Muscle of leg (tissue), 16 donors: ENCODE measurements at places on chromosomes 2 and 18. TPM values are rescaled to one million over a fixed set of nuclear protein-coding genes. Genes with fewer than 3 reads are reported as not detected.

GRCh38 chr2:145203891-145204290 is 684.0 kb upstream of the ZEB2 start:
- no peak overlapping the region for H3K27ac ChIP-seq
- no peaks in the 10 kb centered on the region for H3K4me1 ChIP-seq
- DNase-seq = peak; percentile 40
- no peaks in the 10 kb centered on the region for H3K27me3 ChIP-seq

DNA sequence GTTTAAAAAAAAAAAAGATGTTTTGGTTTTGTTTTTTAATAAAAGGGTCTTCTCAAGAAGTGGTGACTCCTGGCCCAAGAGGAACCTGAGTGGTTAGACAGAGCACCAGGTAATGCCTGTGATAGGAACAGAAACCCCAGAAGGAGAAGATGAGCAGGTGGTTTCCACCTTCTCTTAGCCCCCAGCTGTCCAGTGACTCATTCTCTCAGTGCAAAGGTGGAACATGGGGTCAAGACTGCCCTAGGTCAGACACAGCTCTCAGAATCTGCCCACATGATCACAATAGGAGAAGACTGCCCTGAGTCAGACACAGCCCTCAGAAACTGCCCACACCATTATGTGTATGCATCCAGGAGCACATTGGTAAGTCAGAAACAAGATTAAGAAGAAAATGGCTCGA is 61.8 kb downstream of the TBC1D8 start:
- H3K27me3 ChIP-seq = no peaks in the 10 kb centered on the region
- no peak overlapping the region for H3K27ac ChIP-seq
- no peaks in the 10 kb centered on the region for H3K4me1 ChIP-seq

The SIX2 gene
- 18.5 TPM for polyA plus RNA-seq

The TRPM8 gene
- 0.21 TPM for polyA plus RNA-seq

GRCh38 chr2:72936660-72937355 is 19.5 kb downstream of the EMX1 start:
- peaks cover 4% of the 10 kb centered on the region for H3K4me1 ChIP-seq
- peaks cover 42% of the 10 kb centered on the region for H3K27me3 ChIP-seq
- no peak for DNase-seq
- H3K27ac ChIP-seq = no peak overlapping the region
- H3K4me3 ChIP-seq = no peak overlapping the region

DNA sequence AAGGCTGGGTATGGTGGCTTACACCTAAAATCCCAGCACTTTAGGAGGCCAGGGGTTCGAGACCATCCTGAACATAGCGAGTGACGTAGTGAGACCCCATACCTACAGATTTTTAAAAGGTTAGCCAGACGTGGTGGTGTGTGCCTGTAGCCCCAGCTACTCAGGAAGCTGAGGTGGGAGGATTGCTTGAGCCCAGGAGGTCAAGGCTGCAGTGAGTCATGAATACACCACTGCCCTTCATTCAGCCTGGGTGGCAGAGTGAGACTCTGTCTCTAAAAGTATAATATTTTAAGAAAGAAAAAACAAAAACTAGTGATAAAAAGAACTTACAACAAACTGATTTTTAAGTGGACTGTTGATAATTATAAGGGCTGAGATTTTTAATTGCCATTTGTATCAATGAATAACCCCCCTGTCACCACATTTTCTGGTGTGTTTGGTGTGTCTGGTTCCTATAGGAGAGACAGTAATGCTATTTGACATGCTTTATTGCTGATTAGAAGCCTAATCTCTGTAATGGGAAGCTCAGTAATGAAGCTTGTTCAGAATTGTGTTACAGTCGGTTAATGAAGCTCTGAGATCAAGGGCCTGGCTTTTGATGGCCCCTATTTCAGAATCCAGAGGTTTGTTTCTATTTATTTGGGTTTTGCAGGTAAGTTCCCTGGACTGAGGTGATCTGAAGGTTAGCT is 147.0 kb downstream of the NEDD4L start:
- H3K4me1 ChIP-seq = peaks cover 27% of the 10 kb centered on the region
- peaks cover 6% of the 10 kb centered on the region for H3K27me3 ChIP-seq
- H3K27ac ChIP-seq = no peak overlapping the region
- DNase-seq = no peak

GRCh38 chr2:128473175-128474035 is 154.7 kb upstream of the HS6ST1 start:
- no peaks in the 10 kb centered on the region for H3K36me3 ChIP-seq
- peaks cover 2% of the 10 kb centered on the region for H3K27me3 ChIP-seq
- peaks cover 28% of the 10 kb centered on the region for H3K4me1 ChIP-seq
- H3K4me3 ChIP-seq = peak overlapping the region; percentile 14
- DNase-seq = peak; percentile 98

- no peak overlapping the region for H3K4me3 ChIP-seq
- no peaks in the 10 kb centered on the region for H3K36me3 ChIP-seq
- H3K27ac ChIP-seq = no peak overlapping the region
- H3K27me3 ChIP-seq = no peaks in the 10 kb centered on the region
- DNase-seq = no peak
- H3K4me1 ChIP-seq = no peaks in the 10 kb centered on the region
Observed at GRCh38 chr2:212649646-212650045, 111.0 kb upstream of the ERBB4 start.

The SLC4A3 gene
- polyA plus RNA-seq = 12.0 TPM

The DNAH7 gene
- 0.44 TPM for polyA plus RNA-seq

- H3K4me3 ChIP-seq = no peak overlapping the region
- DNase-seq = no peak
- H3K4me1 ChIP-seq = peaks cover 22% of the 10 kb centered on the region
- peaks cover 39% of the 10 kb centered on the region for H3K27me3 ChIP-seq
- no peak overlapping the region for H3K27ac ChIP-seq
Observed at GRCh38 chr18:32769071-32769585, 3.7 kb downstream of the KLHL14 start.

The SLC11A1 gene
- 0.34 TPM for polyA plus RNA-seq

The IHH gene
- not detected for polyA plus RNA-seq

DNA sequence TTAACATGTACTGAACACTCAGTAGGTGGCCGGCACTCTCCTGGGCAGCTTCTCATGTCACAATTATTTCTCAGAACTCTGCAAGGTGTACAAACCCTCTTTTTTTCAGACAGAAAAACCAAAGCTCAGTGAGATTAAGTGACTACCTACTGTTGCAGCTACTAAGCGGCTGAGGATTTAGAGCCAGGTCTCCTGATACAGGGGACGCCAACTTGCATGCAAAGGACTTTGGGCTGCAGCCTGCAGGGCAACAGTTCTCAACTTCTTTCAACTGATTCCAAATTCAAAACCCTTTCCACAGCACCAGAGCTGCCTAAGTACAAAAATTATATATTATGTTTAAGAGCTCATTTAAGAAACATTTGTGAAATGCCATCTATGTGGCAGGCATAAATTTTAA is 177.6 kb downstream of the SUCLG1 start:
- DNase-seq = no peak
- H3K4me1 ChIP-seq = no peaks in the 10 kb centered on the region
- no peak overlapping the region for H3K27ac ChIP-seq
- H3K36me3 ChIP-seq = no peaks in the 10 kb centered on the region
- H3K4me3 ChIP-seq = no peak overlapping the region
- H3K27me3 ChIP-seq = no peaks in the 10 kb centered on the region

DNA sequence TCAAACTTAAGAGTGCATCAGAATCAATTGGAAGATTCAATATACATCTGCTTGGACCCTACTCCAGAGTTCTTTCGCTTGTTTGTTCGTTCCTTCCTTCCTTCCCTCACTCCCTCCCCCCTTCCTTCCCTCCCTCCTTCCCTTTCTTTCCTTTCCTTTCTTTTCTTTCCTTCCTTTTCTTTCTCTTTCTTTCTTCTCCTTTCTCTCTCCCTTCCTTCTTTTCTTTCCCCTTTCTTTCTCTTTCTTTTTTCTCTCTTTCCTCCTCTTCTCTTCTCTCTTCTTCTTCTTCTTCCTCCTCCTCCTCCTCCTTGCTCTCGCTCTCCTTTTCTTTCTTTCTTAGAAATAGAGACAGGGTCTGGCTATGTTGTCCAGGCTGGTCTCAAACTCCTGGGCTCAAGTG is 45.9 kb downstream of the MTHFD2 start:
- H3K27me3 ChIP-seq = no peaks in the 10 kb centered on the region
- no peaks in the 10 kb centered on the region for H3K4me1 ChIP-seq
- H3K36me3 ChIP-seq = no peaks in the 10 kb centered on the region
- no peak overlapping the region for H3K27ac ChIP-seq
- no peak overlapping the region for H3K4me3 ChIP-seq

The LRRC30 gene
- polyA plus RNA-seq = 5.2 TPM

DNA sequence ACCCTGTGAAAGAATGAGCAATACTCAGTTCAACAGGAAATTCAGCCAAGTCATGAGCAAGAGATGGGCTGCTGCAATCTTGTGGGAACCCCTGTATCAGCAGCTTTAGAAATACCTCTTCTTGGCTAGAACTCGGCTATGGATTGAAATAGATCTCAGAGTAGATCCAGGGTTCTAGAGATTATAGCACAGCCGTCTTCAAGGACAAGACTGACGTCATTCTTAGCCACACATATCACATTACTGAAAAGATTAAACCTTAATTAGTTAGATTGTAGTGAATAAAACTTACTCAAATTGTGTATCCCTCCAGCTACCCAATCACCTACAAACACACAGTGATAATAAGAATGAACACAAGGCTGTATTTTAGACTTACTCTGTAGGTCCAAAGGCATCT is 776.4 kb downstream of the EPHA4 start:
- H3K36me3 ChIP-seq = no peaks in the 10 kb centered on the region
- no peaks in the 10 kb centered on the region for H3K27me3 ChIP-seq
- no peaks in the 10 kb centered on the region for H3K4me1 ChIP-seq
- no peak overlapping the region for H3K27ac ChIP-seq

GRCh38 chr2:28155627-28156026 is 237.0 kb upstream of the FOSL2 start:
- H3K4me1 ChIP-seq = no peaks in the 10 kb centered on the region
- H3K27ac ChIP-seq = no peak overlapping the region
- H3K4me3 ChIP-seq = no peak overlapping the region
- no peaks in the 10 kb centered on the region for H3K27me3 ChIP-seq

- peaks cover 2% of the 10 kb centered on the region for H3K27me3 ChIP-seq
- no peak overlapping the region for H3K27ac ChIP-seq
- DNase-seq = no peak
- no peaks in the 10 kb centered on the region for H3K36me3 ChIP-seq
- H3K4me1 ChIP-seq = peaks cover 24% of the 10 kb centered on the region
Observed at GRCh38 chr2:200184748-200185627, 121.5 kb upstream of the SPATS2L start.

The PSD4 gene
- 1.5 TPM for polyA plus RNA-seq

GRCh38 chr2:232667989-232668583 is 29.0 kb upstream of the GIGYF2 start:
- H3K4me3 ChIP-seq = no peak overlapping the region
- peaks cover 10% of the 10 kb centered on the region for H3K4me1 ChIP-seq
- H3K27ac ChIP-seq = no peak overlapping the region
- no peak for DNase-seq
- no peaks in the 10 kb centered on the region for H3K27me3 ChIP-seq

- no peak overlapping the region for H3K27ac ChIP-seq
- peaks cover 9% of the 10 kb centered on the region for H3K27me3 ChIP-seq
- no peaks in the 10 kb centered on the region for H3K4me1 ChIP-seq
- DNase-seq = no peak
- no peaks in the 10 kb centered on the region for H3K36me3 ChIP-seq
Observed at GRCh38 chr2:104741860-104742259, 112.1 kb upstream of the POU3F3 start.

- H3K4me3 ChIP-seq = no peak overlapping the region
- no peaks in the 10 kb centered on the region for H3K36me3 ChIP-seq
- no peak overlapping the region for H3K27ac ChIP-seq
- no peaks in the 10 kb centered on the region for H3K4me1 ChIP-seq
Observed at GRCh38 chr2:15112216-15112615, 448.9 kb downstream of the NBAS start.

- H3K4me3 ChIP-seq = peak overlapping the region; percentile 13
- peak; percentile 16 for DNase-seq
- H3K4me1 ChIP-seq = peaks cover 10% of the 10 kb centered on the region
- H3K27ac ChIP-seq = no peak overlapping the region
Observed at GRCh38 chr2:98936353-98937351, 627 bp upstream of the CRACDL start.

The MPV17 gene
- 41.2 TPM for polyA plus RNA-seq

DNA sequence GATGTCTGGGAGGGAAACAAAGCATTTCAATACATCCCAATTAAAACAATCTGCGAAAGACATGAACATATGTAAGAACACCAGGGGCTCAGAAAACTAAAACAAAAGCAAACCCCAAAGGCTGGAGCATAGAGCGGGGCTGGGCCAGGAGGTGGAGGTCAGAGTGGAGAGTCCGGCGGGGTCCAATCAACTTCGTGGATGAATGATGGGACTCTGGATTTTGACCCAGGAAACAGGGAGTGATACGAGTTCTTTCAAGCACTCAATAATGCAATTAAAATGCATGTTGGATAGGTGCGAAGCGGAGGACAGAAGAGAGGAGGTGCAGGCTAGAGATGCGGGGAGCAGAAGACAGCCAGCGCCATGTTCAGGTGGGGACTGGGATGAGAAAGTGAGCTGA is 200.7 kb upstream of the PXDN start:
- H3K4me3 ChIP-seq = no peak overlapping the region
- no peak overlapping the region for H3K27ac ChIP-seq
- H3K27me3 ChIP-seq = no peaks in the 10 kb centered on the region
- DNase-seq = no peak
- H3K36me3 ChIP-seq = no peaks in the 10 kb centered on the region

DNA sequence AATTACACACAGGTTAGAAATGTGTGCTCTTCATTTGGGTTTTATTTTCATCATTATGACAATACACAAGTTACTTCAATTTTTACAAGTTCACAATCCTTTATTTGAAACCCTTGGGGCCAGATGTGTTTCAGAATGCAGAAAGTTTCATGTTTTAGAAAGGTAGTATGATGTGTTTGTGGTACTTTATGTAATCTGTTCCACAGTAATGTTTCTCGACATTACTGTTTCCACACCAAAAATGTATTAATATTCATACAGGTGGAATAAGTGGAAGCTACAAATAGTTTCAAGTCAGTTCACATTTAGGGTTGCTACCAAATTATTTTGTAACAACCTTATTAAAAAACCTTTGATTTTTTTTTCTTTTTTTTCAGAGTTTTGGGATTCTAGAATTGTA is 10.4 kb downstream of the UBE2E3 start:
- DNase-seq = no peak
- no peaks in the 10 kb centered on the region for H3K4me1 ChIP-seq
- no peak overlapping the region for H3K27ac ChIP-seq
- no peaks in the 10 kb centered on the region for H3K27me3 ChIP-seq

The ALKAL2 gene
- polyA plus RNA-seq = 3.1 TPM

The AQP12B gene
- polyA plus RNA-seq = 1.1 TPM

The SCYGR4 gene
- not detected for polyA plus RNA-seq

- peaks cover 2% of the 10 kb centered on the region for H3K27me3 ChIP-seq
- H3K4me1 ChIP-seq = peaks cover 60% of the 10 kb centered on the region
- no peak for DNase-seq
- H3K36me3 ChIP-seq = peaks cover 27% of the 10 kb centered on the region
- H3K27ac ChIP-seq = peak overlapping the region; percentile 29
Observed at GRCh38 chr2:74436848-74437695, 4.7 kb downstream of the RTKN start.

The CLEC4F gene
- 0.06 TPM for polyA plus RNA-seq

The AQP4 gene
- polyA plus RNA-seq = 0.25 TPM

GRCh38 chr2:42999856-43000241 is 207.5 kb upstream of the HAAO start:
- no peaks in the 10 kb centered on the region for H3K27me3 ChIP-seq
- no peak overlapping the region for H3K4me3 ChIP-seq
- no peak overlapping the region for H3K27ac ChIP-seq
- peaks cover 11% of the 10 kb centered on the region for H3K4me1 ChIP-seq

- H3K36me3 ChIP-seq = no peaks in the 10 kb centered on the region
- no peaks in the 10 kb centered on the region for H3K27me3 ChIP-seq
- H3K4me1 ChIP-seq = peaks cover 97% of the 10 kb centered on the region
- no peak overlapping the region for H3K4me3 ChIP-seq
Observed at GRCh38 chr2:23588508-23589201, 203.7 kb downstream of the KLHL29 start.

The CREG2 gene
- polyA plus RNA-seq = 2.9 TPM

- DNase-seq = no peak
- no peak overlapping the region for H3K27ac ChIP-seq
- no peaks in the 10 kb centered on the region for H3K36me3 ChIP-seq
- H3K4me3 ChIP-seq = no peak overlapping the region
- H3K27me3 ChIP-seq = no peaks in the 10 kb centered on the region
Observed at GRCh38 chr2:159795841-159796690, 1.9 kb downstream of the CD302 start.
